ENCODE measurements at places on chromosomes 12 and 14.

DNA sequence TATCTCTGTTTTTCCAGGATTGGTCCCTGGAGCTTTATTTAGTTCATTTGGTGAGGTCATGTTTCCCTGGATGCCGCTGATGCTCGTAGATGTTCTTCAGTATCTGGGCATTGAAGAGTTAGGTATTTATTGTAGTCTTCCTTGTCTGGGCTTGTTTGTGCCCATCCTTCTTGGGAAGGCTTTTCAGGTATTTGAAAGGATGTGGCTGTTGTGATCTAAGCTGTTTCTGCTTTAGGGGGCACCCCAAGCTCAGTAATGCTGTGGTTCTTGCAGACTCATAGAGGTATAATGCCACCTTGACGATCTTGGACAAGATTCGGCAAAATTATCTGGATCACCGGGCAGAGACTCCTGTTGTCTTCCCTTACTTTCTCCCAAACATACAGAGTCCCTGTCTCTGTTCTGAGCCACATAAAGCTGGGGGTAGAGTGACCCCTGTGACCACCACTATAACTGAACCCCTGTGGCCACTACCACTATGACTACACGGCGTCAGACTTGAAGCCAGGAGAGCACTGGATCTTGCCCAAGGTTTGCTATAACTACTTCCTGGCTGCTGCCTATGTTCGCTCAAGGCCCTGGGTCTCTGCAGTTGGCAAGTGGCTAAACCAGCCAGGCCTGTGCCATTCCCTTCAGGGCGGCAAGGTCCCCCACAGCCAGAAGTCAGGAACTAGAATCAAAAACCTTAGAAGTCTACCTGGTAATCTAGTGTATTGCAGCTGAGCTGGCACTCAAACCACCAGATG is 40.9 kb downstream of the FGD4 start:
- no peak for DNase-seq

DNA sequence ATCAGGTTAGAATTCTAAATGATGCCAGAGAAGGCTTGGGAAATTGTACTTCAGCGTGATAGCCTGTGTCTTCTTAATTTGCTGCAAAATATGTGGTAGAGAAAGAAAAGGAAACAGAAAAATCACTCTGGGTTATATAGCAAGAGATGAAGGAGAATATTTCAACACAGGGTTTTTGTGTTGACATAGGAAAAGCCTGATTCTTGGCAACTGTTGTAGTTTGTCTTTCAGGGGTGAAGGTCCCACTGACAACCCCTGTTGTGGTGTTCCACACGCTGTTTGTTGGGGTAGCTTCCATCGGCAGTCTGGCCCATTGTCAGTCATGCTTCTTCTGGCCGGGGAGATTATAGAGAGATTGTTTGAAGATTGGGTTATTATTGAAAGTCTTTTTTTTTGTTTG is 13.8 kb upstream of the SLCO1C1 start:
- no peak for DNase-seq

DNA sequence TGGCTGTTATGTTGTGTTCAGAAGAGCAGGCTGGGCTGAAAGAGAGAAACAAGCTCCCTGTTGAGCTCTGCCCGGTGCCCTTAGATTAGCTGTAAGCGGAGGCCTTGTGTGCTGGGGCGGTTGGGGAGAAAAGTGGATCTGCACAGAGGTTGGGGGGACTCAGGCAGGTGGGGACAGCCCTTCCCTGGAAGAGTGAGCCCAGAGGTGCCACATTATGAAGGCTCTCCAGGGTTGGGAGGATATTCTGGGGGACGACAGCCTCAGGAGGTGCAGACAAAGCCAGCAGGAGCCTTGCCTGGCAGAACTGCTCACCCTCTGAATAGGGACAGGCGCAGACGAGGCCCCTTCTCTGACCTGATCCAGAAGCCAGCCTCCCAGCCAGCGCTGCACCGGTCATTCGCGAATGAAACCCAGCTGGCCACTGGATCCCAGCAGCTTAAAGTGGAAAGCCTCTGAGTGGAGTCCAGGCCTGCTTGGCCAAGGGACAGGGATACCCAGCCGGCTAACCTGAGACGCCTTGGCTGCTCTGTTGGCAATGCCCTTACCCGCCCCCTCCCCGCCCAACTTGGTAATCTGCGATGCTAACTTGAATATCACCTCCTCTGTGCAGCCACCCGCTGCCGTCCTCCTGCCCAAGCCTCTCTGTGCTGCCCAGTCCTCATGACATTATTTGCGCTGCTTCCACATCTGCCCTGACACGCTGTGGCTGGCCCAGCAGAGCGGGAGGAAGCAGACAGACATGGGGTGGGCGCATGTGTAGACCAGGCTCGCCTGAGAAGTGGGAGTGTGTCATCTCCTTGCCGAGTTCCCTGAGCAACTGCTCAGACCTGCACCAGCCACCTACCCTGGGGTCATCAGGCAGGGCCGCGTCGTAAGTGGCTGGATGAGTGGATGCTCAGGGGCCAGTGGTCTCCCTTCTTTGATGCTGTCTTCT is 5.6 kb downstream of the HIP1R start:
- DNase-seq: no peak

- DNase-seq: no peak
These were observed 98.9 kb downstream of the RERG start for GRCh38 chr12:15122344-15122743.

DNA sequence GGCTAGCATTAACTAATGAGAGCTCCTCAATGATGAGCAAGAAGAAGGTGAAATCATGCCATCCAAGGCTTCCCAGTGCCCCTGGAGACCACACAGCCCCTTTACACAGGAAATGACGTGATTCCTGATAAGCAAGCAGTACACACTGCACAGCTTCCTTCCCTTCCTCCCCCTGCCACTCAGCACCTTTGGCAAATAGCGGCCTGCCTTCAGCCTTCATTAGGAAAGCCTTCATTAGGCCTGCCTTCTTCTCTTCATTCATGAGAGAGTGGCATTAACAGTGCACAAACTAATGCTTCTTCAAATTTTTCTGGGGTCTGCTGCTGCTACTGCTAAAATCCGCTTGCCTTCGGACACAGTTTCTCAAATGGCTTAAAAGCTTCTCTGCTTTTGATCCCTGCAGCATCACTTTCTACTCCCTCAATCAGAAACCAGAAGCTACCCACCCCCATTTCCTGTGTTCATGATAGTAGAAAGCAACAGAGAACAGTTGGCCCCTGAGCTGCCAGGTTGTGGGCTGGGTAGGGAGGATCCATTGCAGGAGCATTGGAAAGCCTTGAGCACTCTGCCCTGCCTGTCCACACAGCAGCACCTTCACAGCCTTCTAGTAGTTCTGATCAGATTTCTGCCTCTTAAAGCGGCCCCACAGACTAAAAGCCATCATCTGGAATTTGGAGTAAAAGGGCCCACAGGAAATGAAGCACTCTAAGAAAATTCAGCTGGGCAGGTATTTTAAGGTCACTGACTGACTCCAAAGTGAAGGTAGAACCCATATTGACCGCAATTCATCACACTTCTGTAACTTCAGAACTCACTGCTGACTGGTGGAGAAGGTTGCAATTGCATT is 103.8 kb upstream of the ETV6 start:
- peak; percentile 68 for DNase-seq

- no peak for DNase-seq
These were observed 29.3 kb upstream of the RASSF8 start for GRCh38 chr12:25929142-25929541.

- DNase-seq: no peak
These were observed 77.1 kb downstream of the TTLL5 start for GRCh38 chr14:75738192-75738591.

GRCh38 chr12:26704214-26704613 is 128.8 kb downstream of the ITPR2 start:
- no peak for DNase-seq

DNA sequence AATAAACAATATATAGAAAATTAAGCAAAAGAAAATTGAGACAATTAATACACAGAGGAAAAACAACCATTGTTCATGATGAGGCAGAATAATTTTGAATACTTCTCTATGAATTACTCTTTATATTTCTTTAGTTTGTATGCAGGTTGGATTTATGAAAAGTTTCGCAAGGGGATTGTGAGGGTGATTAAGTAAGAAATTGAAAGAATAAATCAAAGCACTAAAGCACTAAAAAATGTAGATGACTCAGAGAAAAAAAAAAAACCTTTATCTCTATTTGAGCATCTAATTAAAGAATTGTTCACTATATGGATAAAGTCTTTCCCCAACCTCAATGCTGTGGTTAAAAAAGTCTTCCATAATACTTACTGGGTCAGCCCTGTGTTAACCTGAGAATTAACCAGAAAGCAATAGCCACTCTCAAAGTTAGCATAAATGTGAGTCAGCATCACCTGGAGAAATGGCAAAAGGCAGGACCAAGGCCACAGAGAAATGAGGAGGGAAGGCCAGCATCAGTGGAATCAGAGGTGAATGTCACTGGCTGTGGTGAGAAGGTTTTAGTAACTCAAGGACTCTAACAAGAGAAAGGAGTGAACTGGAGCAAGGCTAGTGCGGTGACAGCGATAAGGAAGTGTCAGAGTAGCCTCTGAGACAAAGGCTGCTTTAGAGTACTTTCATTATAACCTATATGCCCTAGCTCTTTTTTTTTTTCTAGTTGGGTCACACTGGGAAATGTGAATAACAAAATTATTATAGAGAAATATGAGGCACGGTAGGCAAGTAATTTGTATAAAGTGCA is 310.4 kb downstream of the KCNC2 start:
- DNase-seq: no peak

DNA sequence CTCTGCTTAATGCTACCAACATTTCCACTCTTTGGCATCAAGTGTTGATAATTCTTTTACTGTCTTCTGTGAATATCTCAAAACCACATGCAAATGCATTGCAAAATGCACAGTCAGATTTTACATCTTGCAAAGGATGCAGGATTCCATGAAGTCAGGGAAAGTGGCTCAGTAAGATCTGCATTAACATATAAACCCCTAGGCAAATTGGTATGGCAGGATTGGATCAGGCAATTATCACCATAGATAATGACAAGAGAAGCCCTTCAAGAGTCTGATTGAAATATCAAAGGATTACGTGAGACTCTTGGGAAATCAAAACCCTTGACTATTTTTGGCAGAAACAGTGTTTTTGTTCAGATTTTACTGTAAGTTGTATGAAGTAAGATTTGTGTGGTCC is 71.0 kb downstream of the TMTC2 start:
- no peak for DNase-seq

DNA sequence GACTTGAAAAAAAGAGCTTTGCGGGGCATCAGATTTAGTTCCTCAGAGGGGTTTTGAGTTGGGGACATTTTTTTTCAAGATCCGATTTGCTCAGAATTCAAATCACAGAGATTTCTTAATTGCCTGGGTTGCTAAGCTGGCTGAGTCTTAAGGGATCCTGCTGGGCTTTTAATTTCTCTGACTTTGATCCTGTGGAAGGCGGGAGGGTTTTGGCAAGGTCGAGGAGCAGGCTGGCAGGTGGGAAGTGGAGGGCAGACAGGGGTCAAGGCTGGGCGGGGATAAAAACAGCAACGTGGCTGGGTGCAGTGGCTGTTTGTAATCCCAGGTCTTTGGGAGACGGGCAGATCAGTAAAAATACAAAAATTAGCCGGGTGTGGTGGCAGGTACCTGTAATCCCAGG is 33.5 kb upstream of the CCDC63 start:
- no peak for DNase-seq

DNA sequence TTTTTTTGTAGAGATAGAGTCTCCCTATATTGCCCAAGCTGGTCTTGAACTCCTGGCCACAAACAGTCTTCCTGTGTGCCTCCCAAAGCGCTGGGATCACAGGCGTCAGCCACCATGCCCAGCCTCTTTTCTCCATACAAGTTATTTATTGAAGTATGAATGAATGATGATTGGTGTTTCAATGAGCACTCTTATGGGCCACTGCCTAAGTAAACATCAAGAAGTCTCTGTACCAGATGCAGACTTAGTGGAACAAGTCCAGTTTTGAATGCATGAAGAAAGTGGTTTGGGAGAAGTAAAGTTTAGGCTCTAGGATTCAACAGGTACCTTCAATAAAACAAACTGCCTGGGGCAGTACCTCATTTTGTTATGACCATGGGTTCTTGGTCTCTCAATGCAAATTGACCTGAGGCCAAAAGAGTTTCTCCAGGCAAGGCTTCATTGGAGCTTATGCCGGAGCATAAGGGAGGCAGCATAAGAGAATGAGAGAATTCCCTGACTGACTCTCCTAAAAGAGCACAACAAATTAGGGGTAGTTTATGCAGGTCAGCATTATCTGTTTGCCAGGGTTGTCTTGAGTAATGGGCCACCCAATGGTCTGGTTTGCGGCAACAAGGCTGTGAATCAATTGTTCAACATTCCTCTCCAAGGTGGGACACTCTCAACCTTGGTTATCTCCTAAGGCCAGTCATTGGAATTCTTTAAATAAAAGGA is 1.1 kb upstream of the GMFB start:
- no peak for DNase-seq

- DNase-seq: no peak
These were observed 93.5 kb downstream of the GALNT8 start for GRCh38 chr12:4813741-4814140.

- DNase-seq: peak; percentile 5
These were observed 868 bp downstream of the SPATA7 start for GRCh38 chr14:88386256-88386794.

- no peak for DNase-seq
These were observed 17.0 kb downstream of the CAMKK2 start for GRCh38 chr12:121279507-121279915.

DNA sequence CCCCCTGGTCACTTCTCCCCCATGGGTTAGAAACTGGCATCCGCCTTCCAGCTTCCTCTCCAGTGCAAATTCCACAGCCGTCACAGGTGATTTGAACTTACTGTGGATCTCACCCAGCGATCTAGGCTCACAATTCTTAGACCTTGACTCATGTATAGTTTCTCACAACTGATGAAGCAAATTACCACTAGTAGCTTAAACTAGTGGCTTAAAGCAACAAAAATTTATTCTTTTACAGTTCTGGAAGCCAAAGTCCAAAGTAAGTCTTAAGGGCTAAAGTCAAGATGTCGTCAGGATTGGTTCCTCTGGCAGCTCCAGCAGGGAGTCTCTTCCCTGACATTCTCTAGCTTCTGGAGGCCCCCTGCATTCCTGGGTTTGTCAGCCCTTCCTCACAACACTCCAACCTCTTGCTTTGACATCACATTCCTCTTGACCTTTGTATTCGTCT is 117.4 kb downstream of the KTN1 start:
- DNase-seq: no peak

GRCh38 chr14:96247031-96247430 is 9.0 kb upstream of the BDKRB1 start:
- DNase-seq: no peak

DNA sequence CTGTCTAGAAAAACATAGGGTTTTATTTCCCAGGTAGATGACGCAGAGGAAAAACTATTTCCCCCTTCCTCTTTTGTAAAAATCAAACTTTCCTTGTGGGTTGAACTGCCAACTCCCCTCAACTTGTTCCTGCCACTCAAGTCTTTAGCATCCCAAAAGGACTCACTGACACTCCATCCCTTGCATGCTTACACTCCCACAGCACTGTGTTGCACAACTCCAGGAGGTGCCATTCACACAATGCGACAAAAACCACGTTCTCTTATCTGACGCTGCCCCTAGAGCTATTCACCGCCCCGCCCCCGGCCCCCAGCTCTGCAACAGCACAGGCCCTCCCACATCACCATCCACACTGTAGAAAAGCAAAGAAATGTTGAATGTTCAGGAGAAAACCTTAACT is 16.9 kb upstream of the STON2 start:
- no peak for DNase-seq

GRCh38 chr12:125202421-125202820 is 137.2 kb downstream of the AACS start:
- DNase-seq: no peak

Measured in GM10248 (cell line).